Stimulated activated effector memory CD8-positive, alpha-beta T cell treated with anti-CD3 and anti-CD28 coated beads, Interleukin-12 subunit alpha, Interleukin-12 subunit beta, amount 100 ng/mL, for 72 hours (primary cell): ENCODE measurements at places on chromosomes 4 and X.

DNA sequence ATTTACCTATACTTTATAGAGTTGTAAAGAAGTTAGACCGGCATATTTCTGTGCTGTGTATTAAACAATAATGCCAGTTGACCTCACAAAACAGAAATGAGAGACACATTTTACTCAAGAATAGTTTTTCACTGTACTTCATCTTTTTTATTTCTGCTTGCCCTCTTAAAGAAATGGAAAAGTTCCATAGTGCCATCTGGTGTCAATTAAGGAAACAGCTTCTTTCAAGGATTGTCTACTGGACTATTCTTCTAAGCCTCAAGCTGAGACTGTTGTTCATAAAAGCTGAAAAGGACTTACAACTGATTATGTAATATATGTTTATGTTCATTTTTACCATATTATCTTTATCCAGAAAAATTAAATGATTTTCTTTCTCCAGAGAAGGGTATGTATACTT is 1523.7 kb downstream of the ARAP2 start:
- no peak for DNase-seq

DNA sequence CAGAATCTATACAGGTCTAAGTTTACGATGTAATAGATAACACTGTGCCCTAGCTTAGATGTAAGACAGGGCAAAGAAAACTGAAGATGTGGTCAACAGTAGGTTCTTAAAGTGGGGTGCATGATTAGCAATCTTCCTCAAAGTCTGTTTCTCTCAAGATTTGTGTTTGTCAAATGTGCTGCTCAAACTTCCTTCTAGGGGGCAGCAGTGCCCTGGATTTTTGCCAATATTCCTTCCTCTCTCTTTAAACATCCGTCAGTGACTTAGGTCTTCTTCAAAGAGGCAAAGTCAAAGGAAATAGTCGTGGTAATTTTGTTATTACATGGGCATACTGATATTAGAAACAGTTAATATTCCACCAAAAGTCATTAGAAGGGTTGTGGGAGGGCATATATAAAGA is 4.2 kb upstream of the PDHA2 start:
- DNase-seq: no peak

DNA sequence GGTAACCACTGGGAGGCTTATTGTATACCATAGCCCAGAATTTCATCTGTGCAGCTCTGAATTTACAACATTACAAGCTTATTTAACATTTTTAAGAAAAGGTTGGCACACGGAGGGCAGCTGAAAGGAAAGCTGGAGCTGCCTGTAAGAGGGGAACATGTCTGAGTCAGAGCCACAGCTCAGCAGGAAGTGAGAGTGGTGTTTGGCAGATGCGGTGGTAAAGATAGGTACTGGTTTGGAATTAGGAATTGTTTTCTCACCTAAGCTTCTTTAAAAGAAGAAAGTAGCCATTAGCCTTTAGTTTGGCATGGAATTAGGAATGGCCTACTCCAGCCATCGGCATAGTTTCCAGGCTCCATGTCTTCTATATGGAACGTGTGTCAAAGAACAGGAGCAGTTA is 172.5 kb upstream of the ANXA3 start:
- no peak for DNase-seq

- no peak for DNase-seq
These were observed 459.5 kb downstream of the RAPGEF2 start for GRCh38 chr4:159562366-159562765.

DNA sequence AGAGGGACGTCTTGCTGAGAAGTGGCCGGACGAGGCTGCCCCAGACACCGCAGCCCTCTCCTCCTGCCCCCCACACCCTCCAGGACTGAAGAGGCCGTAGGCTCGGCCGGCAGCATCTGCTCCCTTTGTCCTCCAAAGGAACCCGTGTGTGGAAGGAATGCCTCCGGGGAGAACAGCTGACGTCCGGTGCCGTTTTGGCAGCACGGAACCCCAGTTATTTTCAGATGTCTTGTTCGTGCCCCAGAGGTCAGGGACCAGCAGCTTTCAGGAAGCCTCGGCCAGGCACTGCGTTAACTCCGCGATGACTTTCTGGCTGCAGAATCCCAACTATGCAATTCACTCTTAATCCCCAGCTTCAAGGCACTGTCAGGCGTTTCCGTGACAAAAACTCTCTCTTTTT is 10.9 kb upstream of the PPP2R3B start:
- DNase-seq: no peak

- DNase-seq: no peak
These were observed 62.3 kb upstream of the TLL1 start for GRCh38 chr4:165810726-165811125.

DNA sequence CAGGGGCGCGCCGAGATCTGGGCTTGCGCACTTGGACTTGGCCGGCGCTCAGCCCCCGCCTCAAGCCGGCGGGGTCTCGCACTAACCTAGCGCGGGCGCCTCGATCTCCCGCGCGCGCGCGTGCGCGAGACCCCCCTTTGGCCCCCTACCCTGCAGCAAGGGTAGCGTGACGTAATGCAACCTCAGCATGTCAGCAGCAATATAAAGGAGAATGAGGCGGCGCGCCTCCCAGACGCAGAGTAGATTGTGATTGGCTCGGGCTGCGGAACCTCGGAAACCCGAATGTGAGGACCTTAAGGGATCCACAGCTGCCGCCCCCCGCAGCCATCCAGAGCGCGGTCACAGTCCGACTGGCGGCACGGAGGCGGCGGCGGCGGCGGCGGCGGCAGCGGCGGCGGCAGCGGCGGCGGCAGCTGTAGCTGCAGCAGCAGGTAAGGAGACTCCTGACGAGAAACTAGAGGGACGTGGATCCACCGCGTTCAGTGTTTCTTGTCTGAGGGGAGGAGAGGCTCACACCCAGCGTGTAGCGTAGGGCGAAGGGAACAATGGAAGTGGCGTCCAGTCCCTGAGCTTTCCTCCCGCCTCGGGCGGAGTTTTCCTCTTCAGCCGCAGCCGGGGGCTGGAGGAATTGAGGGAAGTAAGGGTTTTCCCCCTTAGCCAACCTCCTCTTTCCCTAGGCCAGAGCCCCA is at the start of the genes SATL1 and ZNF711:
Gene SATL1 (minus strand): TSS at position 19 of the 689 bp plus-strand sequence. CDS start 134,811 bp downstream, outside the sequence.
Gene ZNF711 (plus strand): TSS at position 231 of the 689 bp plus-strand sequence. CDS start 3,582 bp downstream, outside the sequence.
- no peak for DNase-seq

- DNase-seq: no peak
These were observed 32.7 kb upstream of the FAM9C start for GRCh38 chrX:13077168-13077567.

DNA sequence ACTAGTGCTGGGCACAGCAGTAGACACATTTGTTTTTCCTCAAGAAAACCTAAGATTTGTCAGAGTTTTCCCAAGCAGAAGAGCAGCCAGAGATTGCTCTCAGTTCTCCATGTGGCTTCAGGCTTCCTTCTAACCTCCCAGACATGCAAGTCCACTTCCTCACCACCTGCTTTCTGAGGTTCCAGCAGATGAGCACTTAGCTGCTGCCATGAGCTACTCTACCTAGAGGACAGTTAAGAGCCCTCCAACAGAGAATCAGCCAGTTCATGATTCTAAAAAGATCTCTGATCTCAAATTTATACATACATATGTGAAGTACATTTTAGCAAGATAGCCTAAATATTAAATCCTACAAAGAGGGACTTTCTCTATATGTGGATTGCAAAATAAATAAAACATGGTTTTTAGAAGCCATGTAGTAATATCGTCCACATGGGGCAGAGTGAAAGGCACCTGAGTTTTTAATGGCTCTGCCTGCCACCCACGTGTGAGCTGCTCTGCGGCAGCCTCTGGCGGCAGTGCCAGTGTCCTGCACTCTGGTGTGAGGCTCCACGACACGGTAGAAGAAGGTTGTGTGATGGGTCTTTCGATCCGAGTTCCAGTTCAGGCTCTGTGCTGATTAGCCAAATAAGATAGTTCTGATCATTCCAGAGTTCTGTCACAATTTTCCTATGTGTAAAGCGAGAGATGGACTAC is 10.3 kb downstream of the CYP4V2 start:
- no peak for DNase-seq

GRCh38 chrX:113833096-113834055 is 750.5 kb upstream of the HTR2C start:
- no peak for DNase-seq

GRCh38 chrX:103503853-103504207 is 15.5 kb downstream of the RAB40A start:
- no peak for DNase-seq

- DNase-seq: no peak
These were observed 2.4 kb downstream of the NKX3-2 start for GRCh38 chr4:13541720-13542576.

DNA sequence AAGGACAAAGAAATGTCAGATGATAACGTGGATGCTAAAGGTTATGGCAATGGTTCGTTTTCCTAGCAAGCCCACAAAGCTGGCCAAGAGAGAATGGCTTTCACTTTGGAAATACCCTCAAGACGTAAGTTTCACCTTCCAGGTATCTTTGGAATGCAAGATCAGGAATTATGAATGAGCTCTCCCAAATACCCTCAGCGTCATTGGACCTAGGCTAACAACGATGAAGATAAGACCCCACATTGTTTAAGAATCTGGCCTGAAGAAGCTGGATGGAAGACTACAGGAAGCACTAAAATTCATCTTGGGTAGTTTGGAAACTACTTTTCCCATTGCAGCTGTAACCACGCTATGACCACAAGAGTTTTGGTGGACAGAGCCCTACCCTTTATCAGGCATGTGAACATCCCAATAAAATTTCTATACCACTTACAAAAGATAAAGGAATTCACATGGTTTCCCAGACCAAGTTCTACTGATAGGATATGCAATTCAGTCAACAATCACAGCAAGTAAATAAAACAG is 111.9 kb downstream of the KDR start:
- DNase-seq: no peak

GRCh38 chr4:28269426-28269825 is 1408.8 kb downstream of the STIM2 start:
- no peak for DNase-seq

DNA sequence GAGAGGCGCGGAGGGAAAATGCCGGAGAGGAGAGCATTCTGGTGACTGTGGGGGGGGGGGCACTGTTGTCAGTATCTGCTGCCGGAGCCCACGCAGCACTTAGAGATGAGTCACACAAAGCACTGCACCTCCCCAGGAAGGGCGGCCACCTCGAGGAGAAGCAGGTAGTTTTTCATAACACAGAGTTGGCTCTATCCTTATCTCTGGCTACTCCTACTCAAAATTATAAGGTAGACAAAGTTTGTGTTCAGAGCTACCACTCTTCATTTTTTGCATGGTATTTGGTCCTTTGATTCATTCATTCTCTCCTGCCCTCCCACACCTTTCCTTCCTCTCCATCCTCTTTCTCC is 76.2 kb upstream of the SCOC start:
- DNase-seq: no peak

DNA sequence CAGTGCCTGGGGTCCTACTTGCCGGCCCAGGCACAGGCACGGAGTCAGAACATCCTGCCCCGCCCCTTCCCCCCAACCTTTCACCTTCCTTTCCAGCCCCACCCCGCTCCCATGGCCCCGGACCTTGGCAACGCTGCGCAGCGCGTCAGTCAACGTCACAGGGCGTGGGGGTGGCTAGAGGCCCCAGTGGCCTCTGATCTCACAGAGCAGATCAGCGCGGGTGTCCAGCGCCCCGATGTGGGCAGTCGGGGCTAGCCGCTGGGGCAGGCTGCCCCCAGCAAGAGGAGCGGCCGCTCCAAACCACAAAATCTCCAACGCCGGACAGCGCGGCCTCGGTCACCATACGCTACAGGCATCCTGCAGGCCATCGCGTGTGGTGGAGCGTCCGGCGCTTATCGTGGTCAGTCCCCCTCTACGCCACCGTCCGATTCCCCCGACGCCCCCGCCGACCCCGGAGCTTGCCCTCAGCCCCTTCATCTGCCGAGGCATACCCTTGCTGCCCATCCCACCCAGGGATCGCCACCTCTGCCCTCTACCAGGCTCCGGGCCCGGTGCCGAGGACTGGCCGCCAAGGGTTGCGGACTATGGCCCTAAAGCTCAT is 69.6 kb upstream of the APOOL start:
- DNase-seq: no peak

DNA sequence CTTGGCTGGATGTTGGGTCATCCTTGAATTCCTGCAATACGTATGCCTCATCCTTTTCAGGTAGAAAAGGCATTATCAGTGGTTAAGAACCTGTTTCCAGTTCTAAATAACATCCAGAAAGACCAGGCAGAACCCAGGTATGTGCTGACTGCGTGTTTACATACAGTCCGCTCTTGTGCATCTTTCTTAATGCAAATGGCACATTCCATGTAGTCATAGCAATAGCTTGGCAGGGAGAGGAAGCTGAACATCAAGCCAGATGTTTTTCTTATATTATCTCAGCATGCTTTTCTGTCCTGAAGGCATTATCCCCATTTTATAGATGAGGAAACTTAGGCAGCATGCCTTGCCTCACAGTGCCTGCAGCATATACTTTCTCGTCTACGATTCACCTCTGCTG is 2.1 kb downstream of the DCLK2 start:
- DNase-seq: no peak

DNA sequence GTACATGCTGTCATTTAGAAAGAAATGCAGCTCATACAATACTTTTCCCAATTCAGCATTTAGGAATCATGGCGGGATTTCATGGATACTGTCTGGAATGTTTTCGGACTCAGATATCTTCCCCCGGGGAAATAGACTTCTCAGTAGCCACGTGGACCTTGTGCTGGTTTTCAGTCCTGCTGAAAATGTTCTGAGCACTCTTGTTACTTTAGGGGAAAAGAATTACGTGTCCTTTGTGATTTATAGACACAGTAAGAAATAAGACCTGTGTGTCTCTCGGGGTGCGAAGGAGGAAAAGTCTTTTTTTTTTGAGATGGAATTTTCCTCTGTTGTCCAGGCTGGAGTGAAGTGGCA is 3.8 kb downstream of the CD99 start:
- no peak for DNase-seq

DNA sequence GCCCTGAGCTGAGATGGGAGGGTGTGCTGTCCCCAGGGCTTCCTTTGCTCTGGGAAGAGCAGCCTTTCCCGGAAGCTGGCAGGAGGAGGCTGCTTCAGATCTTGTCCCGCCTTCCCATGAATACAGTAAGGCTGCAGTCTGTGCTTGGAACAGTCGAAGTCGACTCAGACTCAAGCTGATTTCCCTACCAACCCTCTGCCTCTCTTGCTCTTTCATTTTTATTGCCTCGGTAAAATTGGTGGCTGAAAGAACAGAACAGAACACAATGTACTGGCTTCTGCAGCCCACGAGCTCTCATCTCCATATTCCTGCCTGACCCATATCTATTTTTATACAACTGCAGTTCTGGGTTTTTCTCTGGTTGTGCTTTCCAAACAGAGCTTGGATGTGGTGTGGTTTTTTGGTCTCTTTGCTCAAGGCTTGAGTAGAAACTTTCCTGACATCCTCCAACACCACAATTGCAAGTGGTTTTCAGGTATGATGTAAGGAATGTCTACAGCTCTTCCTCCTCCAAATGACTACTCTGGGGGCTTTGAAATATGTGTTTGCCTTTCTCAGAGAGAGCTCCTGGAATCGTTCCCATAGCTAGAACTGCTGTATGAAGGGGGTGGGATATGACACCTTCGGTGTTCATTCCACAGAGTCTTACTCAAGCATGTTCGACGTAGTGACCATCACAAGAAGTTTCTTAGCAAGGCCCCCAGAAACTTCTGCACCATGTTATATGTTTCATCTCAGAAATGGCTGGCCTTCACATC is 61.3 kb downstream of the ENPP6 start:
- no peak for DNase-seq

DNA sequence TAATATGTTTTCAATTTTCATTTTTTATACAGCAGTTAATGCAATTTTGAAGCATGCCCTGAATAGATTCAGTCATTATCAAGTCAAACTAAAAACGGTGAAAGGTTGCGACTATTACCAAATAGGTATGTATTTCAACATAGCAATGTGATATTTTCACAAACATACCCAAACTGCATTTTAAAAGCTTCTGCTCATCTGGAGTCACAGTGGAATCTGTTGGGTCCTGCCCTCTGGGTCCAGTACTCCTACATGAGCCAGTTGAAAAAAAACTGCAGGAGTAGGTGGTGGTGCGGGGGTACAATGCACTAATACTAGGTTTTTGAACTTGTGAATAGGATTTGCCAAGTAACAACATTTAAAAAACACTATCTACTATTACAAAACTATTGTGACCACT is 938 bp downstream of the GPR34 start:
- no peak for DNase-seq
